ENCODE measurements at places on chromosomes 1 and 21.
A peak's percentile ranks its signal among the peaks of the same experiment; 100 is the strongest.

DNA sequence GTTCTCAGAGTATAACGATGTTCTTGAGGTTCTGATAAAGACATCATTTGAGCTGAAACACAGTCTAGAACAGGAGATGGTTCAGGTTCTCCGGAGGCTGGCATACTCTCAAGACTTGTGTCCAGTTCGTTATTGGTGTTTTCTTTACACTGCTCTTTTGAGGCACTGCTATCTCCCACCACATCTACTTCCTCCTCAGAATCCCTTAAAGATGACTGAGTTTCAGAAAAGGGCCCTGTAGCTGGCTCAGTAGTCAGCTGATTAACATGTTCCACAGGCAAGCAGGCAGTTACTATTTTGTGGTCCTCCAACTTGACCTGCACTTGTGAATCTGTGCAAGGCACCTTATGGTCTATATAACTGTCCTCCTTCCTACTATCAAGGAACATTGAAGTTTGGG is 50.2 kb downstream of the ZZZ3 start:
- DNase-seq: no peak

DNA sequence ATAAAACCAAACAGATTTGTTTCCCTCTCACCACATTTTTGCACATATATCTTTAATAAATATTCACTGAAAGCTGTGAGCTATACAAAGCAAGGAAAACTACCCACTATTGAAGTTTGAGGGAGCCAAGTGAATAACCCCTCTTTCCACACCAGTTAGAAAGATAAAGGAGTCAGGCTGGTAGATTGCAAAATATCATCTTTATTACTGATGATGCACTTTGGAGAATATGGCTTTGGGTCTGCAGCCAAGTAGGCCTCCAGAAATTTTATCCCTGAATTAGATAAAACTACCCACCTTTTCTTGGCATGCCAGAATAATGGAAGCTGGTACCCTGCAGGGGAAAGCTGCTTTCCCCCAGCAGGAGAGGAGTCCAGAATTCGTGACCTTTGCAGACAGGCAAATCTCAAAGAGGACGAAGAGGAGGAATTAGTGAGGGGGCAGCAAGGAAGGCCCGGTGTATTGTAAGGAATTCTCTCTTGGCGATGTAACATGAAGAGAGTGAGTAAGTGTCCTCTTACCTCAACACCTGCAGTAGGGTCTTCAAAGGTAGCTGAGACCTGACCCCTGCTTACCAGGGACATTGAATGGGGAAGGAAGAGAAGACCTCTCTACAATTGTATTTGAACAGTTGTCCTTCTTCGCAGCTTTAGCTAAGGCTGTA is 84.7 kb downstream of the LRRC8D start:
- DNase-seq: no peak

DNA sequence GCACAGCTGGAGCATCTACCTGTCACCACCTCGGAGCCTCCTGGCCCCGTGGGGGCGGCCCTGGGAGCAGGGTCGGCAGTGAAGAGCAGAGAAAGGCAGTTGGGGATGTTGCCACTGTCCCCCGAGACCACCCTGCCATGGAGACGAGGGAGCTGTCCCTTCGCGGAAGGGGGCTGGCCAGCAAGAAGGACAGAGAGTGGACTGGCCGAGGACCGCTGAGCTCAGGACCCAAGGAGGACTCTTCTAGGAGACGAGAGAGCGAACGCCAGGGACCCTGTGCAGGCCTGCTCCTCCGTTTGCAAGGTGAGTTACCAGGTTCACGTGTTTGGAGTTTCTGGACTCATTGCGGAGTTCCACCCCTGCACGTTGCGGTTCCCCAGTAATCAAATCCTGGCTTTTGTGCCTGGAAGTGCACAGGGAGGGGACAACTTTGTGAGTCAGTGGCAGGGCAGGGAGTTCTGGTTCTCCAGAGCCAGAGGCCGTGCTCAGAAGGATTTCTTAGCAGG is 5.6 kb upstream of the POFUT2 start:
- no peak for DNase-seq

DNA sequence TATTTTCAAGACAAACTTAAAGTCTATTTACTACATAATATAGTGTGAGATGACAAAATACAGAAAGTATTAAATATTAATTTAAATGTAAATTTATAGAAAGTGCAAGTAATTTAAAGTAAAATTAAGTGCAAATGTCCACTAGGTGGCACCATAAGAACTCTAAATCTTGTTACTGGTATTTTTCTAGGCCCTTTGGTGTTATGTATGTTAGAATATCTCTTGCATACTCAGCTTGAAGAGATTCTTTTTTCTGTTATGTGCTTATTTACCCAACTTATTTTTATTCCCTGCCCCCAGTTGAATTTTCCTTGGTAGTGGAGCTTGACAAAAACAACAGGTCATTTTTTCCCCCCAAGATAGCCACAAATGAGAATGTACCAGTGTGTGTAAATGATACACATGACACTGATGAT is 71.5 kb downstream of the RPS6KC1 start:
- DNase-seq: peak; percentile 11

All from pulmonary artery endothelial cell (primary cell).